ENCODE measurements at places on chromosomes 1 and 21.

GRCh38 chr1:219189952-219190351 lies 16.3 kb downstream of the LYPLAL1 start:
- no peak for DNase-seq

GRCh38 chr1:167723707-167724323 lies 2.0 kb downstream of the MPZL1 start:
- DNase-seq: no peak

DNA sequence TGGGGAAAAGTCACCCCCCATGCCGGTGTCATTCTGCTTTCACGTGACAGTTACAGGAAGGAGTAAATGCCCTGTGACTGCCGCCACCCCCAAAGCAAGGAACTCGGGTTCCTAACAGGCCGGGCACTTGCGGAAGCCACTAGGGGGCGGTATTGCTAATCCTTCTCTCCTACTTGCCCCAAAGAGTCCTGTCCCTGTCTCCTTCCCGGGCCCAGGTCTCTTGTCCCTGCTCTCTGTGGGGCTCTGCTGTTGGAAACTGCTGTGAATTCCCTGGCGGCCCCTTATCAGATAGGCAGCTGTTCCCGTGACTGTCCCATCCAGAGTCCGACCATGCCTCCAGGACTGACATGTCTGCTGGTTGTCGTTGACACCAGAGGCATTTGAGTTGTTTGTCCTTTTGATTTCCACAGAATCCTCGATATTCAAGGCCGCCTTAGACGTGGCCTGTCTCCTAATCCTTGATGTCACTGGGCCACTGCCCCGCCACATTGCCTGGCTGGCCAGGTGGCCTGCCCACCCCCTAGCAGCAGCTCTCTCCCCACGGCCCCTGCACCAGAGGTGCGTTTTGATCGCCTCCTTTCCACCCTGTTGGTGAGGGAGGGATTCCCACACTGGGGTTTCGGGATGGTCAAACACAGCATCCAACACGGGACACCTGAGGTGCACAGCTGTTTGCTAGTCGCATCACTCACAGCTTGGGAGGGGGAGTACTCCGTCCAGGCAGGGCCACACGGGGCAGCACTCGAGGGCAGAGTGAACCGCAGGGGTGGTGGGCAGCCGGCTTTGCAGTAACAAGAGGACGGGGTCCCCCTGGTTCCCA lies 37.3 kb downstream of the CHAF1B start:
- peak; percentile 17 for DNase-seq

- no peak for DNase-seq
These were observed 48.8 kb downstream of the LEPR start for GRCh38 chr1:65469126-65469888.

- no peak for DNase-seq
These were observed 37.4 kb downstream of the PCAT6 start for GRCh38 chr1:202848191-202848542.

DNA sequence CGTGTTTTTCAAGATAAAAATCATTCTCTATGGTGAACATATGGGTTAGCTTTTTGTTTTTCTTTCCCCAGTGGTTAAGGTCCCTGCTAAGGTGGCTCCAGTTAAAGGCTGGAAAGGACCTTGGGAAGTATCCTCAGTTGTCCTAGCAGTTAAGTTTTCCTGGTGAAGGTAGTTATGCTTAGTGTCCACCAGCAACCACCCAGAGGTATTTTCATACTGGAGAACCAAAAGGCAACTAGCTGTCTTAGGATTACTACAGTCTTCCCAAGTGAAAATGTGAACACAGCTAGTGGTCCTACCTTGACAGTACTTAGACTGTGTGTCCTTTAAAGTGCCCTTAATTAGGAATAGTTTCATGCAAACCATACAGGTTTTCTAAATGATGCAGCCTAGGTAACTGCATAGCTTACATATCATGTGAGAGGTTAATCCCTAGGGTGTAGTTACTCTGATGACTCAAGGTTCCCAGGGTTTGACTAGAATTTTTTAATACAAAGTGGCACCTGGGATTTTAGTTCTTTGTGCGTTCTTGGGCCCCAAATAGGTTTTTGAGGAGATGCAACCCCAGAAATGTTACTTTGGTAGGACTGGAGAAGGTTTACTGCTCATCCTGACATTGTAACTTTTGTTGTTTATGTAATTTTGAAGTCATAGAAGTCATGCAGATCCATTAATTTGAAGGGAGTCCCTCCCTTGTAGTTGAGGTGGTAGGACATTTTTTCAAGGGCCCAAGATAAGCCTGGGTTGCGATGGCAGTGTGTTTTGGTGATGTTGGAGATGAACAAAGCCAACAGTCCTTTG lies 36.5 kb downstream of the YY1AP1 start:
- DNase-seq: no peak
